CD4-positive, alpha-beta memory T cell (primary cell): ENCODE measurements at places on chromosomes 12 and 14.

DNA sequence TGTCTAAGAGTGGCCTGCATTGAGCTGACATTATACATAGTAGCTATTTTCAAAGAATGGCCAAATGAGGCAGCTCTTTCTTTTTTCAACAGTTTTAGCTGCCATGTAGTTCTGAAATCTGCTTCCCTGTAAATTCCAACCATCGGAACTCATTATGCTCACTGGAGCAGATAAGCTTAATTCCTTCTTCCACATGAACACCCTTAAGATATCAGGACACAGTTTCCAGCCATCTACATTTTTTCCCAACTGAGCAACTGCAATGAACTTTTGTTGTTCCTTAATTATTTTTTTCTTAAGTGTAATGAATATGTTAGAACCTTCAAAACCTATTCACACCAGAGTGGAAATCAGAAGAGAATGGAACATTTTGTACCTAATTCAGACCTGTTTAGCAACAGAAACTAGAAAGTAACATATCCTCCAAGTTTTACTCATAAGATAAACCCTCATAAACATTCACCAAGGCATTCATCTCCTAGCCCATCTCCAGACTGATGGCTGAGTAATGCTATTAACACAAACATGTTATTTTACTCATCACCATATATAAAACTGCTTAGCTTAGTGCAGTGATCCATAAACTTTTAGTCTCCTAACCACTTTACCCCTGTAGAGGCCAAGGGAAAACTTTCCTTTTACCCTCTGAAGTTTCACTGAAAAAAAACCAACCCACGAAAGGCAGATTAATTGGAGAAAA, 296.1 kb upstream of the SYT1 start:
- DNase-seq, result no peak

GRCh38 chr12:96073346-96074330, 38.3 kb upstream of the LTA4H start:
- DNase-seq, result no peak

GRCh38 chr14:99818503-99819036, 25.4 kb downstream of the EML1 start:
- no peak for DNase-seq

DNA sequence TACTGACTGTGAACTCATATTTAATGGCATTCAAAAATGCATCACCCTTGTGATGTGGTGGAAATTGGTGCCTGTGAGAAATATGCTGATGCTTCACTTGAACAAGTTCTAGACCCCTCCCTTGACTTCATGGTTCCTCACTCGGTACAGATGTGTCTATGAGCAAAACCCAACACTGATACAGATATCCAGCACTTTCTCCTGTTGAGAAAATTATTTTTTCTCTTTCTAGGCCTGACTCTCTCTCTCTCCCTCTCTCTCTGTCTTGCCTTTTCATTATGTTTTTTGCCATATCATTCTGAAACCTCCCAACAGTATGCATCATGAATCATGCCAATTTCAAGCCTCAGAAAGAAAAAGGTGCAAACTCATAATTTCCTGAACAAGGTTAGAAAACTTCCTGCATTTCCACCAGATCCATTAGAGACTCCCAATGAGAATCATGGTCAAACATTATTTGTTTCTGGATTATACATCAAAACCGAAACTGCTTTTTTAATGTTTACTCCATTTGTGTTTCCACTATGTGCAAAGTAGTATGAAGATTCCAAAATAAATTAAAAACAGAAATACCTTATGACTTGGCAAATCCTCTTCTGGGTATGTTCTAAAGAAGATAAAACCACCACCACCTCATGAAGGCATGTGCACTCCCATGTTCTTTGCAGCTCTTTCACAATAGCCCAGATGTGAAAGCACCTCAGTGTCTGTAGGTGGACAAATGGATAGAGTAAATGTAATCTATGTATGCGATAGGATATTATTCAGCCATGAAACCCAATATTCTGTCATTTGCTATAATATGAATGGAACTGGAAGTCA, 543.6 kb downstream of the TMEM121 start:
- DNase-seq, result no peak

- DNase-seq, result no peak
Measured at GRCh38 chr12:89231686-89232085, 120.6 kb downstream of the DUSP6 start.

GRCh38 chr14:33932576-33933345, 18.1 kb downstream of the EGLN3 start:
- DNase-seq, result no peak

GRCh38 chr12:54459355-54459754, 14.0 kb downstream of the GTSF1 start:
- DNase-seq, result no peak

DNA sequence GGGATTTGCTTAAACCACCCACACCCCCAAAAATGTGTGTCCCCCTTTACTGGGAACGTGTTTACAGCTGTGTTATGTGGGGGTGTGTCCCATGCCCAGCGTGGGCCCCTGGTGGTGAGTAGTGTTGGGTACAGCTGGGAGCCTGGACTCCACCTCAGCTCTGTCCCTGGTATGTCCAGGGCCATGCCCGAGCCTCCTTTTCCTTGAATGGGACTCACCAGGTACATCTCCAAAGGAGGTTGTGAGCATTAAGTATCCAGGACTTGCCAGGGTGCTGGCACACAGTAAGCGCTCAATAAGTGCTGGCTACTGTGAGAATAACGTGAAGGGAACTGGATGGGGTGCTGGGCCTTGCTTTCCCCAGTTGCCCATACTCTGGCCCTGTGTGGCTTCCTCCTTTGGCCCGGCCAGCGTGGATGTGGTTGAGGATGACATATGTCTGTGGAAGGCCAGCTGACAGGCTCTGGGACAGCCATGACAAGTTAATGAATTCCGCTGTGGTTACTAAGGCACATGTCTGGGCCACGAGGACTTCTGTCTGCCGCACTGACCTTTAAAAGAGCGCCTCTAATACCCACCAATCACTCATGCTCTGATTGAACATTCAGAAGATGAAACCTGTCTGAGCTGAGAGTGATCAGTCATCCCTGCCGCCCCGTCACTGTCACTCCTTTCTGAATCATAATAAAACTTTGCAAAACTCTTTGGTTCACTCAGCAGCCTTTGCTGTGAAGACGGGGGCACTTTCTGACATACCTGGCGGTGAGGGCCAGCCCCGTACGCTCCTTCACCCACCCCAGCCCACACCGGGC, 74.7 kb downstream of the DIO3 start:
- DNase-seq, result no peak

- peak; percentile 3 for DNase-seq
Measured at GRCh38 chr12:123767613-123768012, 5.5 kb downstream of the DNAH10 start.

- DNase-seq, result no peak
Measured at GRCh38 chr12:131721548-131721947, 10.7 kb downstream of the SFSWAP start.

DNA sequence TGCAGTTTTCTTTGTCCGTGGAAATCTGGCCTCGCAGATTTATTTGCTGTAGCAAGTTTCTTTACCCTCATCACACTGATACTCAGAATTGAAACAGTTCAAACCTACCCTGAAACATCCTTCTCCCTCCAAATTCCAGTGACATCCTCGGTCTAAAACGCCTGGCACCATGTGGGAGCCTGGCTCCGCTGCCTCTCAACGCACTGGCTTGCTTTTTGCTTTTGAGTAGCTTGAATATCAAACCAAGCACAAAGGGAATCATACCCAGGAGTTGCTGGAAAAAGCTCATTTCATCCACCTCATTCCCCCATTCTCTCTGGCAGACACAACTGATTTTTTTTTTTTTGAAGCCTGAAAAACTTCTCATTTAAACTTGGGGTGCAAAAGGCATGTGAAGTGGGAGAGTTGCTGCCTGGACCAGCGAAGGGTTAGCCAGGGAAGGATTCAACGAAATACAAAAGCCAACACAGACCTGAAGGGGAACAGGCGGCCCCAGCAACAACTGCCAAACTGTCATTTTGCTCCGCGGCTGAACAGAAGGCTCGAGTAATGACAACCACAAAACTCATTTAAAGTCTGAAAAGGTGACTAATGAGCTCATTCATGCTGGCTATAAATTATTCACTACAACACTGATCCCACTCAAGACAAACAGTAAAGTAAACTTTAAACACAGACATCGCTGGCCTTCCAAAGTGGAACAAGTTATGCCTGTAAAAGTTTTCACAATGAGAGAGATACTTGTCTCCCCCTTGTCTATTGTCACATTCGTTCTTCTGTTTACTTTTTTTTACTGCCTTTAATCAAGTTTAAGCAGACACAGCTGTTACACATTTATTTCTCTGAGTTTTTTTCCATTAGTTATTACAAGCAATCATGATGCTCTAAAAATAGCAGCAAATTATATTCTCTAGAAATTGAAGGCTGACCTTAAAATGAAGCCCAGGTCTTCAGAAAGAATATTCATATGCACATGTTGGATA, 12.5 kb upstream of the FOXN3 start:
- no peak for DNase-seq
